ENCODE measurements at places on chromosomes 3 and 15.

GRCh38 chr15:36818260-36818659, 238.8 kb downstream of the CDIN1 start:
- no peak for DNase-seq

DNA sequence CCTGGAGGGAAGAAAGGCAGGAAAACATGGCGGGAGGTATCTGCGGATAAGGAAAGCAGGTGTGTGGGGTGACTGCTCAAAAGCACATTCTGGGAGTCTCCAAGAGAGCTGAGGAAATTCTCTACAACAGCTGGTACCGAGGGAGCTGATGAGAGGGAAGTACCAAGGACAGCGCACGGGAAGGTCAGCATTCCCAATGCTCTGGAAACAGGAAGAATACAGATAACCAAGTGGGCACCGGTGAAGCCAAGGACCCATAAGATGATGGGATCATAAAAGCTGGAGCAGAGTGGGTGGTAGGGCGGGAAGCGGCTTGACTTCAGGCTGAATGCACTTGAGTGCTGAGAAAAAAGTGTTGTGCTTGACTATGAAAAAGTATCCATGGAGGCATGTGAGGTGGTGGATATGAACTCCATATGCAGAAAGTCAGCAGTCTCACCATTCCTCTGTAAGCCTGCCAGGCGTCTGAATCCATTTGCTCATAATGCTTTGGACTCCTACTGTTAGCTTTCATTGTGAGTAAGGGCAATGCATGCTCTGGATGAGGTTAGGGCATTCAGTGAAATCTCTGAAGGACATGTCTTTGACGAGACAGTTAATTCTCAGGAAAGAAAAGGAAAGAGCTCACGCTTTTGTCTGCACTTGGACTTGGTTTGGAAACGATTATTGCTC, 215.5 kb downstream of the NR1D2 start:
- DNase-seq: no peak

DNA sequence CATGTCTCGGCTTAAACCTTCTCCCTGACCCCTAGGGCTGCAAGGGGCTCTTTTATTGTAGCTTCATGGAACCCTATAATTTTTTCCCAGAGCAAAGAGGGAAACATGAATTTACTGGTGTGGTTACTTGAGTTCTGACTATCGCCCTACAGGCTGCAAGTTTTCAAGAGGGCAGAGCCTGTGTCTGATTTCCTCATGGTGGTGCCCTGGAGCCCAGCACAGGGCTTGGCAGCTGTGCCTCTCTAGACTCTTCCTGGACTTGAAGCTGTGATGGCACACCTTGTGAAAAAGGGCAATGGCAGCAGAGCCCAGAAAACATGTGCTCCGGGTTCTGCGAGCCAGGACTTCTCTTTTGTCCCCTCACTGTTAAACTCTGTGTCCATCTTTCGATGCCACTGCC, 34.2 kb upstream of the TF start:
- DNase-seq: no peak

DNA sequence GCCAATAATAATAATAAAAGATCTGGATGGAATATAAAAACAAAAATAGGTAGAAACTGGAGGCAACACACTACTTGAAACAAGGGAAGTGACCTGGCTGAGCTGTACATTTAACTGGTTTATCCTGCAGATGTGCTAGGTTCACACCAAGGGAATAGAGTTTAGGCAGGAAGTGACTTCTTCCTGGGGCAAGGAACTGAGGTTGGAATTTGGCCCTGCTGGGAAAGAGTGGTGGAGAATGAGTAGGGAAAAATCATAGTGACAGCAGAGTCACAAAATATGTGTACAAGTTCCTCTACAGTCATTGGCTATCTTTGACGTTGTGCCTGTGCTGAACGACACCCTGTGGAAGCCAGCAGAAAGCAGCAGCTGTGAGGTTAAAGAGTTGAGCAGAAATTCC, 44.1 kb downstream of the ARHGAP11B start:
- no peak for DNase-seq

- DNase-seq: no peak
Measured at GRCh38 chr3:3082234-3082924, 27.8 kb downstream of the IL5RA start.

DNA sequence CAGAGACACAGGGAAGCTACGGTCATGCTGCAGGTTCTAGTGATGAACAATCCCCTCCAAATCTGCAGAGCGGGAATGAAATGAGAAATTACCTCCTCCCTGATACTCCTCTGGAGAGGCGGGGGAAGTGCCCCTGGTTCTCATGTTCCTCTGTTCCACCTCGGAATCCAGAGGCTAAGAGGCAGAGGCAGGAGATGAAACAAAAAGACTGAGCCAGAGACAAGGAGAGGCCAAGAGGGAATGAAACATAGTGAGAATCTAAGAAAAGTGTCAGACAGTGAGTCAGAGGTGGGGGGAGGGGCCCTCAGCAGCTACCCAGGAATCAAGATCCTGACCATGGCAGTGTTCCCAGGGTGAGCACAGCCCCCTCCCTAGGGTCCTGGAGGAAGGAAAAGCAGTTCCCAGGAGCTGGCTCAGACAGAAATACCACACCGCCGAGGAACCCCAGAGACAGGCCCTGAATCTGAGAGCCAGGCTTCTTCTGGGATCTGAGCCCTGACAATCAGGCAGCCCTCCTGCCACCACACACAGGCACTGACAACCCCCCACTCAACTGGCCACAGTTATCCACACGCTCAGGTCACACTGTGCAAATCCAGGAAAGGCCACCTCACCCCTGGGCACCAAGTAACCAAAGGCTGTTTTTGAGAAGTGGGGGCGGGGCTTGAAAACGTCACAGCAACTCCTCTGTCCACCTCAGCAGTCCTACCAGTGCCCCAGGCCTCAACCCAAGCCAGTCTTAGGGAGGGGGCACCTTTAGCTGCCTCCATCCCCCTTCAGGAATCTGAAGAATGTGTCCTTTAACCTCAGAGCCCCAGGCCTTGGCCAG, 2.4 kb downstream of the CSRNP1 start:
- peak; percentile 88 for DNase-seq

DNA sequence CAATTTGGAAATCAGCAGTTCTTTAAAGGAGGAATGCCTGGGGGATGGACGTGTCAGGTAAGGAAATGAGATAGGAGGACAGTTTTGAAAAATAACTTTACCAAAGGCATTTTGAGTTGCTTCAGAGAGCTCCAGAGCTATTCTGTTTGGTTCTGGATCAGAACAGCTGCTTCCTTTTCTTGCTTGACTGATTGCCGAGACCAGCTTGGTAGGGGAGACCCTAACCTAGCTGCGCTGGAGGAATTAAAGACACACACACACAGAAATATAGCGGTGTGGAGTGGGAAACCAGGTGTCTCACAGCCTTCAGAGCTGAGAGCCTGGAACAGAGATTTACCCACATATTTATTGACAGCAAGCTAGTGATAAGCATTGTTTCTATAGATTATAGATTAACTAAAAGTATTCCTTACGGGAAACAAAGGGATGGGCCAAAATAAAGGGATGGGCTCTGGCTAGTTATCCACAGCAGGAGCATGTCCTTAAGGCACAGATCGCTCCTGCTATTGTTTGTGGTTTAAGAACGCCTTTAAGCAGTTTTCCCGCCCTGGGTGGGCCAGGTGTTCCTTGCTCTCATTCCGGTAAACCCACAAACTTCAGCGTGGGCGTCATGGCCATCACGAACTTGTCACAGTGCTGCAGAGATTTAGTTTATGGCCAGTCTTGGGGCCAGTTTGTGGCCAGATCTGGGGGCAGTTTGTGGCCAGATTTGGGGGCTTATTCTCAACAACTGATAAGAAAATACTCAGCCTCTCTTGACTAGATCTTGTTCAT, 556.0 kb downstream of the ROBO1 start:
- DNase-seq: no peak

- no peak for DNase-seq
Measured at GRCh38 chr3:133629146-133629545, 32.6 kb downstream of the TOPBP1 start.

DNA sequence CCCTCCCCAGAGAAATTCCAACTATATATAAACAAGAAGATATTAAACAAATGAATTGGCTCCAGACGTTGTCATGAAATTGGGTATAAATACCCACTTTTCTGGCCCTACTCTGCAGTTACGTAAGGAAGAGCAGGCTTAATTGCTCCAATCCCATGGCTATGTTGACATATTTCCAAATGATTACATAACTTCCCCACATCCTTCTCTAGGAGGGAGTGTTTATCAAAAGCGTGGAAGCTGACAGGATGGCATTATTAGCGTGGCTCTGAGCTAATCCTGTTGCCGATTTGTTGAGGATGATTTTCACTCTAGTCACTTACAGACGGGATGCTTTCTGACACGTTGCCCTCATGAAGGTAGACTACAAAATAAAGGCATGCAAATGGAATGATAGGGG, 347.5 kb upstream of the TMCO5A start:
- DNase-seq: no peak

- DNase-seq: no peak
Measured at GRCh38 chr15:78469031-78469430, 31.0 kb downstream of the IREB2 start.

DNA sequence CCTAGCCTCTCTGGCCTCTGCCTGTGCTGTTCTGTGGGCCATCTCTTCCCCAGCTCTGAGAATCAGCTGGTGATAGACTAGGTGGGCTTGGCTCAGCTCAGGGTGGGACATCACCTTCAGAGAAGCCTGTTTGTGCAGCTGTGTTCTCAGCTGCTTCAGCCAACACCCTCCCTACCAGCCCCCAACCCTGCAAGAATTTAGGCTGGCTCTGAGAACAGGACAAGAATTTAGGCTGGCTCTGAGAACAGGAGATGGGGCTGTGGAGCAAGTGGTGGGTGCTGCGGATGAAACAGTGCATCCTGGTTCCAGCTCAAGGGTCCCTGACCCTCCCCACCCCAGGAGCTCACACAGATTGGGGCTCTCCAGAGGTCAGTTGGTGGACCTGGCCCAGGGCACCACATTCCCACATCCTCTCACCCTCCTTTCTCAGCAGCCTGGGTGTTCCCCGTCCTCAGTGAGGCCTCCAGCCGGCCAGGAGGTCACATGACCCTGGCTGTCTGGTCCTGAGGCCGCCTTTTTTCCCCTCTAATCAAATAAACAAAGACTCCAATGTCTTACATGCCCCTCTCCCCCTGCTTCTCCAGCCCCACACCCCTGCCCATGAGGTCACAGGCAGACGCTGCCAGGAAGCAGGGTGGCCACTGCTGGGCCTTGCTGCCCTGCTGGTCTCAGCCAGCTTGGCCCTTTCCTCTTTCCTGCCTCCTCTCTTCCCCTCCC, 14.9 kb downstream of the PLEKHO2 start:
- DNase-seq: peak; percentile 81

- peak; percentile 57 for DNase-seq
Measured at GRCh38 chr3:71936681-71937080, 151.7 kb upstream of the PROK2 start.

DNA sequence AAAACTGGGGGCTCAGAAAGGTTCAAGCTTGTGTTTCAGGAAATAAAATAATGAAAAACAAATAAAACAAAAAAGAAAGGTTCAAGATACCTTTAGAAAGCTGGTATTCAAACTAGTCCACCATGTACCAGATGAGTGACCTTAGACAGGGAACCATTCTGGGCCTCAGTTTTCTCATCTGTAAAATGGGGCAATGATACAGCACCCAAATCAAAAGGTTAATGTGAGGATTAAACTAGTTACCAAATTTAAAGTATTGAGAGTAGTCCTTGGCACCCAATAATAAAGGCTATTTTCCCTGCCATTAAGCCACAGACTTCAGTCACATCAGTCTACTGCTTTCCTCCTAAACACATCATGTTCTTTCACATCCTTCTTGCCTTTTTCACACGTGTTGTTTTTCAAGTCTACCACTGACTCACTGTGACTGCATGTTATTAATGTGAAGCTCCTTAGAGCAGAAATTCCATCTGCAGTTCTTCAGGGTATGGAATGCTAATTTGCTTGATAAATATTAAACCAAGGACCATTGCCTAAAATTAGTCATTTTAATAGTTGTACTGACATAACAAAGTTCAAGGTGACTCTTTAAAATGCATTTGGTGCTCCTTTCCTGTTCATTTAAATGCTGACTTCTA, 19.9 kb downstream of the TAMM41 start:
- no peak for DNase-seq

DNA sequence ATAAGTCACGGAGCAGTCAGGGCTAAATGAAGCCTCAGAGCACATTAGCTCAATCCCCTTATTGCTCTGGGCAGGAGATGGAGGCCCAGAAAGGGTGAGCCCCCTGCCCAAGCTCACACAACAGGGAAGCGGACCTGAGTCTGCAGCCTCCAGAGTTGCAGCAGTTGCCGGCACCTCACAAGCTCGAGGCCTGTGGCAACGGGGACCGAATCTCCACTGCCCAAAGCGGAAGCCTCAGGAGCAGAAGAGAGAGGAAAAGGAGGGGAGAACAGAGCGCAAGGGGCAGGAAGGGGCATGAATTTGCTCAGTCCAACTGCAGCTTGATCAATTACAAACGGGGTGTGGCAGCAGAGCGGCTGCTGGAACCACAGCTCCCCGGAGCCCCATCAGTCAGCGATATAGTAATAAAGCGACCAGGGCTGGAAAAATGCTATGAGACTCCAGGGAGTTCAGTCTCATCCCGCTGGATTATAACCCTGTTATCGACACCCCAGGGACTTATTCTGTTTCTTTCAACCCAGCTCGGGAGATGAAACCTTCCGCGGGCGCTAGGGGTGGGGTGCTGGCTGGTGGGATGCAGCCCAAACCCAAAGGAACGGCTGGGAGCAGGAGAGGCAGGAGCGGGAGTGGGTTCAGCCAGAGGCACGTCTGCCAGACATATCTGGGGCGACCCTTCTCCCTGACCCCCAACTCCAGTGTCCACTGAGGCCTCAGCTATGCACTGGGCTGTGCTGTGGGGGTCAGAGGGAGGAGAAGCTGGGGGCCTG, 219.7 kb upstream of the LINGO1 start:
- peak; percentile 11 for DNase-seq

- DNase-seq: no peak
Measured at GRCh38 chr3:136209921-136210320, 13.8 kb upstream of the MSL2 start.

GRCh38 chr15:63764124-63764803, 69.5 kb downstream of the HERC1 start:
- no peak for DNase-seq

DNA sequence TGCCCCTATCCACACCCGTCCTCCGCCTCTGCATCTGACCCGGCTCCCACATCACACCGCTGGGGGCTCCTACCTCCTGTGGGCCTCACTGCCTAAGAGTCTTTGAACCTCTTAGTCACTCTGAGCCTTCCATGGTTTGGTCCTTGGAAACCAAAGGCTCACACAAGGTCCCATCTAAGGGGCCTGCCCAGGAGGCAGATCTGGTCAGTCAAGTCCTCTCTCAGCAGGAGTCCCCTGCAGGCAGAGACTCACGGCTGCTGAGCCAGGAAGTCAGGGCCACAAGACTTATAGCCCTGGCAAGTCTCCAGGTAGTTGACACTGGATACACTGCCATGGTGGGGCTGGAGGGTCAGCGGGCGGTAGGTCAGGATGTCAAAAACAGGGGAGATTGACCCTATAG, 31.2 kb upstream of the ALDH1L1 start:
- no peak for DNase-seq

GRCh38 chr3:193560870-193561269, 6.2 kb upstream of the ATP13A4 start:
- no peak for DNase-seq

DNA sequence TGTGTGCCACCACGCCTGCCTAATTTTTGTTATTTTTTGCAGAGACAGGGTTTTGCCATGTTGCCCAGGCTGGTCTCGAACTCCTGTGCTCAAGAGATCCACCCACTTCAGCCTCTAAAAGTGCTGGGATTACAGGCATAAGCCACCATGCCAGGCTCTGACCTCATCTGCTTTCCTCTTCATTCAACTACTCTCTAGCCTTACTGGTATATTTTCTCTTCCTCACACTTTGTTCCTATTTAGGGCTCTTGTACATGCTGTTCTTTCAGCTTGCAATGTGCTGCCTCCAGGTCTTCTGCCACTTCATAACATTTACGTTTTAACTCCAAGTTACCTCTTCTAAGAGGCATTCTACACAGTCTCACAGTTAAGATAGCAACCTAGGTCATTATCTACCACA, 34.9 kb downstream of the PIK3CB start:
- no peak for DNase-seq

Measured in right hindlimb (tissue), 1 donor.